Effector memory CD4-positive, alpha-beta T cell (primary cell): ENCODE measurements at places on chromosomes 1 and 21.

GRCh38 chr1:163227126-163227525 is 24.4 kb upstream of the RGS5 start:
- no peak for DNase-seq

- DNase-seq = no peak
Observed at GRCh38 chr1:60133000-60133673, 59.6 kb upstream of the C1orf87 start.

DNA sequence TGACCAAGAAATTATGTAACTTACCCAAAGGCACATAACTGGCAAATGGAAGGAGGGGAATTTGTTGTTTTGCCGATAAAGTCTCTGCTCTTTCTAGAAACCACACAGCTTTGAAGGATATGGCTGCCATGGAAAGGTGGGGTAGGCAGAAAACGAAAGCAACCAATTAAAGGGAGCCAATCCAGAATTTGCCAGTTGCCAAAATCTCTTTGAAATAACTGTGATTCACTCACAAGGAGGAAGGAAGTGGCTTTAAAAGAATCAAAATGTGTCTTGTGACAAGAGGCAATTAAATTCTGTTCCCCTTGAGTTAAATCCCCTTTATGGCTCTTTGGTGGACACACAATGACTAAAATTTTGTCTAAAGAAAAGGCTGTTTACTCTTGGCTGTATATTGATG is 61.2 kb upstream of the CCDC190 start:
- DNase-seq = no peak

DNA sequence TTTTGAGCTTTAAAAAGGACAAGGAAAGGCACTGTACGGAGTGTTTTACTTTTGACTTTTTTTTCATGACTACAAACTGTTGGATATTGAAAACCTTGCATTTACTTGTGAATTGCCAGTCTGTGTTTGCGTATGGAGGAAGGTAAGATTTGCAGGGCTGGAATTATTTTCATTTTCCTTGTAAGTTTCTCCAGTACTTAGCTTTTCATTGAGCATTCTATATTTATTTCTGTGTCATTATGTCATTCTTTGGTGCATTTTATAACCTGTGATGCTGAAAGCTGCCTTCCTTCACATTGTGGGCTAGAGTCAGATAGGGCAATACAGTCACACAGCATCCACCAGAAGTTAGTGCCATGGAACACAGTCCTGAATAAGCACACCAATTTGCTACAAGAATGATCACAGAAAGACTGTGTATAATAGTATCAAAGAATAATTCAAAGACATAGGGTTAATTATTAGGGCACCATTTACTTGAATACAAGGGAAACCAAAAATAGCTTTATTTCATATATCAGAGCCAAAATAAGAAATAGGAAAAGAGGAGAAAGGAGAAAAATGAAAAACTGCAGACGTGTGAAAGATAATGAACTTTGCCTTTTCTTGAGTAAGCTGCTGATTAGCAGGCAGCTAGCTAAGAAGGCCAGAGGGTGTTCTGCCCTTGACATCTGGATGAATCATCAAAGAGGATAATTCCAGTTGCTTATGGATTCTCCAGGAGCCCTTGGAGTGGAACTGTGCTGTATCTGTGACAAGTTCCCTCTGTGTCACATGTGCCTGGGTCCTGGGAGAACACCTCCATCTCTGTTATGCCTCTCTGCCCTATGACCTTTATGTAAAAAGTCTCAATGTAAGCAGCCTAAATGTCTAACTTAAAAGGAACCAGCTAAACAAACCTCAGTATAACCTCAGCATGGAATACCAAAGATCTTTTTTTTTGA is 8.0 kb upstream of the FAM20B start:
- DNase-seq = no peak

- no peak for DNase-seq
Observed at GRCh38 chr1:11944358-11944931, 9.9 kb downstream of the PLOD1 start.

DNA sequence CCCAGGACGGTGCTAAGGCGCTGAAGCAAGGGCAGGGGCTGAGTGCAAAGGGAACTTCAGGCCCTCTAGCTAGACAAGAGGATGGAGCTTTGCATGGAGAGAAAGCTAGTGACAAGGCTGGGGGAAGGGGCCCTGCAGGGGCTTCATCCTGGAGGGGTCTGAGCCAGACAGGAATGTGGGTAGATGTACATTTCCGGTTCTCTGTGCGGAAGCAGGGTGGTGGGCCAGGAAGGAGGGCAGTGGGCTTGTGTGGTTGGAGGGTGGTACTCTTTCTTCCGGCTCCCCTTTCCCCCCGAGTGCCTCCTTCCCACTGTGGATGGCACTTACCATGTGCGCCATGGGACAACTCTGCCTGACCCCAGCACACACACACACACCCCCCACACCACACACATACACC is 1.5 kb downstream of the KISS1 start:
- DNase-seq = no peak
